Left renal pelvis (tissue), 4 donors: ENCODE measurements at places on chromosomes 11 and 22. TPM values are rescaled to one million over a fixed set of nuclear protein-coding genes. Genes with fewer than 3 reads are reported as not detected.

DNA sequence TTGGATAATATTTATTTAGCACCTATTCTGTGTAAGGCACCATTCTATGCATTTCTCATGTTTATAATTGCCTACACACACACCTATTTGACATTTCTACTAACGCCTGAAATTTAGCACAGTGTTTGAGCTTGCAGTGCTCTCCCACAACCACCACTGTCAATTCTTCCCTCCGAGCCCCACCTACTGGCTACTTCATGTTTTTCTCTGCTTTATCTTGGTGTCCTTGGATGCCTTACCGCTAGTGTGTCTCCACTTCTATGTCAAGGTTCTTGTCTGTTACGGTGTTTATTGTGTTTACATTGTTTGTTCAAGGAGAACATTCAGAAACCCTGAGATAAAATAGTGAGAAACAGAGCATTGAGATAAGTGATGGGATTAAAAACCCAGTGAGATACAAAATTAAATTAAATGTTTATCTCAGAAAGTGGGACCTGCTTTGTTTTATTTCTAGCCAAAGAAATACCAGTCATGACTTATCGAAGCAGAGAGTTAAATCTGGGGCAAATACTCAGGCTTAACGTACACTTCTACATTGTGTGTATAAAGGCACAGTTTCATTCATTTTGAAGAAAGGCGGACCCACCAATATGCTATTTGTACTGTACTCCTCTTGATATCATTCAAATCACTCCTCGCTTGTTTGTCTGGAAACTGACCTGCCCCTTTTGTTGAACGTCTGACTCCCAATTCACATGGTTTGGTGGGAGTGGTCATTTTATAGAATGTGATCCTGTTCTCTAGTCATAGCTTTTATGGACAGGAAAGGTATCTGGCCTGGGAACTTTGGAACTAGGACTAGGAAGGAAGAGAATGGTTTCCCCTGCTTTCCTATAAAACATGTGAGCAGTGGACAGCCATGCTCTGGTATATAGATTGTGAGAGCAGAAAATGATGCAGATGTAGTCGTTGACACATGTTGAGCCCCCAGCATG is 39.2 kb upstream of the SLC36A4 start:
- no peak for DNase-seq

- DNase-seq = no peak
These were observed 28.4 kb downstream of the SUSD2 start for GRCh38 chr22:24209687-24210086.

- no peak for DNase-seq
These were observed 41.0 kb upstream of the TENM4 start for GRCh38 chr11:79481795-79482194.

- DNase-seq = no peak
These were observed 37.8 kb downstream of the ARRB1 start for GRCh38 chr11:75313513-75314272.

GRCh38 chr11:62604460-62605120 is 2.9 kb upstream of the MTA2 start:
- DNase-seq = no peak

Gene APLNR
- polyA plus RNA-seq = 85.4 TPM
